ENCODE measurements at places on chromosomes 13 and 19.

DNA sequence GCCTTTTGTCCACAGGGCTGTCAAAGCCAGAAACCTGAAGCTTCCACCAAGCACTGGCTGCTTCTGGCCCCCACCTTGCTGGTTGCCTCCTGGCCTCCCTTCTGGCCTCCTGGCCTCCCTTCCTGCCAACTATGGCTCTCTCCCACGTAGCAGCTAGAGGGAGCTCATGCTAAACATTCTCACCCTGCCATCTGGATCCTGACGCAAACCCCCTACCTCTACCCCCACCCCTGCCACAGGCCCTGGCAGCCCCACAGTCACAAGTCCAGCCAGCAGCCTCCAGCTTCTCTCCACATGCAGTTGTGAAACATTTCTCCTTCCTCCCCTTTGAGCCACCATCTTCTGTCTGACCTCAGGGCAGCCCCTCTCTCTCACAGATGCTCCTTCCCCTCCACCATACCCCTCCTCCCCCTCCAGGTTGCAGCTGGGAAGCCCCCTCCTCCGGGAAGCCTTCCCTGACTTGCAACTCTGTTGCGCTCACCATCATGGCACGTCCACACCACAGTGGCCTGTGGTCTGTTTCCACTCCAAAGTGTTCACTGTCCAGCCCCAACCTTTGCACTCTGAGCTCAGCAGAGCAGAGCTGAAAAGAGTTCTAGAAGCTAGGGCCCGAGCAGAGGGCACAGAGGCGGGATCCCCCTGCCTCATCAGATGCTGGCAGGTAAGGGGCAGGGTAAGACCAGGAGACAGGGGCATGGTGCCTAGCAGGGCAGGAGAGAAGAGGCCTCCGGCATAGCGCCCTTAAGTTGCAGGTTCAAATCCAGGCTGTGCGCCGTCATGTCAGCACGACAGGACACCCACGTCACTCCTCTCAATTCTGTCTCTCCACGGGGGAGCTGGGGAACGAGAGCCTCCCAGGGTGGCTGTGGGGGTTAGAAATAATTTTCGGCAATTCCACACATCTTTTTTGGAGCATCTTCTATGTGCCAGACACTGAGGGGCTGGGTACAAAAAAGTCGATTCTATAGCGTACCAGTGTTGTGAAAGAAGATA is 7.3 kb downstream of the ADGRL1 start:
- no peak for DNase-seq

- DNase-seq: no peak
Measured at GRCh38 chr13:114029866-114030625, 56.2 kb upstream of the C13orf46 start.

GRCh38 chr19:13229246-13229645 is 79.0 kb downstream of the IER2 start:
- DNase-seq: no peak

DNA sequence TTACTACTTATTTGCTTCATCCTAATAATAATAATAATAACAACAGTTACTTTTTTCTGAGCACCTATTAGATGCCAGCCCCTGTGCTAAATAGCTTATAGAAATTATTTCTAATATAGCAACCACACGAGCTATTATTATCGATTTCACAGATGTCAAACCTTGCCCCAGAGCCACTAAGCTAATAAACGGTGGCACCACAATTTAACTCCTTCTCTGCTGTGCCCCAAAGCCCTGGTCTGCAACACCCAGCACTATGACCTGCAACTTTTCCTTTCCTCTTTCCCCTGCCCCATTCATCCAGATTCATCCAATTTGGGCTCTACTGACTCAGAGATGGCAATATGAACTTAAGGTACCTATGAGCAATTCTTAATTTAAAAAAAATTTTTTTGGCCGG is 6.4 kb downstream of the RFX2 start:
- no peak for DNase-seq

- DNase-seq: peak; percentile 51
Measured at GRCh38 chr19:38683393-38684077, 36.1 kb downstream of the ACTN4 start.

GRCh38 chr19:51398096-51398704 is 7.8 kb upstream of the C19orf84 start:
- DNase-seq: peak; percentile 20

DNA sequence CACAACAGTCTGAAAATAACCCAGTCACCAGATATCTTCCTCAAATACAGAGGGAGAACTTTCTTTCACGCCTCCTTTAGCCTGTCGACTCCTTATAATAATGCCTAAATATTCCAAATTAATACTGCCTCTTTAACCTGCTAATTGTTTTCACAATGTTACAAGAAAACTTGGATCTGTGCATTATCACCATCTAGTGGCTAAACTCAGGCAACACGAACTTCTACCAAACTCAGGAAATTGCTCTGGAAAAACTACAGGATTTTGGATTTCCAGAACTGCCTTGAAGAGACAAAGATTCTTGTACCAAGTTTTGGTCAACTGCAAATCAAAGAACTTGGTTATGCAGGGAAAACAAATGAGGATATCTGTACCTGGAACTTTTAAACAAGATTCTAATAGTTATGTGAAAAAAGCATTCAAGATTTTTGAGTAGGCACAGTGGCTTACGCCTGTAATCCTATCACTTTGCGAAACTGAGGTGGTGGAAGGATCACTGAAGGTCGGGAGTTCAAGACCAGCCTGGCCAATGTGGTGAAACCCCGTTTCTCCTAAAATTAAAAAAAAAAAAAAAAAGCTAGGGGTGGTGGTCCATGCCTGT is 10.8 kb downstream of the CLN5 start:
- no peak for DNase-seq

- no peak for DNase-seq
Measured at GRCh38 chr13:110492679-110493593, 68.6 kb downstream of the RAB20 start.

DNA sequence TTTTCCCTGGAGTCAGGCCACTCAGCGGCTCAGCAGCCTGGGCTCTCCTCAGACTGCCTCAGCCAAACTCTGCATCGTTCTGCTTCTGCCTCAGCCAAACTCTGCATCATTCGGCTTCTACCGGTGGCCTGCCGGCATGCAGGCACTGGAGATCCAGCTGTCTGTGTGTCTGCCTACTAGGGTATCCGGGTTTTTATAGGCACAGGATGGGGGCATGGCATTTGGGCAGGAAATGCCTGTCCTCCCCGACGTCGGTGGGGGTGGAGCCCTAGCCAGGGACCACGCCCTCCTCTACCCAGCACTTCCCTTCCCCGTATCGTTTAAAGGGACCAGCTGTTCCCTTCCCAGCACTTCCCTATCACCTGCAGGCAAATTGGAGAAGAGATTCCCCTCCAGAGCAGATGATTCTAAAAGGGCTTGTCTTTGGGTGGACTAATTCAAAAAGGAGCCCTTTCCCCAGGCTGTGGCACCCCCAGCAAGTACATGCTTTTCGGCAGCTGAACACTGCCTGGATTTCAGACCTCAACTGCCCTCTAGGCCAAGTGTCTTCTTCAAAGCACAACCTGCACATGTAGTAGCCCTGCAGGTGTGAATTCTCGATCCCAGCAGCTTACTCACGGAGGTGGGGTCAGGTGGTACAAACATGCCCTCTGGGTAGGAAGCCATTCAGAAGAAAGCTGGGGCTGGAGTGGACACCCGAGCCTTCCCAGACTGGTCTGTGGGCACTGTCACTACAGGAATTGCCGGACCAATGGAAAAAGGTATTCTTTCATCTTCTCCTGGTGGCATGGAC is 25.4 kb upstream of the GPR12 start:
- DNase-seq: no peak

- DNase-seq: no peak
Measured at GRCh38 chr13:26465514-26465913, 92.0 kb upstream of the WASF3 start.

- DNase-seq: no peak
Measured at GRCh38 chr19:8899356-8899755, 67.2 kb downstream of the MBD3L1 start.

DNA sequence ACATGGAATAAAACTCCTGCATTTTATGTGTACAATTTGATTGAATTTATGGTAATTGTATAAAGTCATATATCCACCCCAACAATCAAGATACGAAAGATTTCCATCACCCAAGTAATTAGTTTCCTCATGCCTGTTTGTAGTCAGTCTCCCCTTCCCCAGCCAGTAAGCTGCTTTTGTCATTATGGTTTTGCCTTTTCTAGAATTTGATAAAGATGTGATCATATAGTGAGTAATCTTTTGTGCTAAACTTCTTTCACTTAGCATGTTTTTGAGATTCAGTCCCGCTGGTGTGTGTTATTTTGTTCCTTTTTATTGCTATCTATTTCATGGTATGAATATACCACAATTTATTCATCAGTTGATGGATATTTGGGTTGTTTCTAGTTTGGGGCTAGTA is 16.0 kb downstream of the ITM2B start:
- no peak for DNase-seq

GRCh38 chr19:18029617-18030338 is 21.8 kb downstream of the ARRDC2 start:
- DNase-seq: no peak

DNA sequence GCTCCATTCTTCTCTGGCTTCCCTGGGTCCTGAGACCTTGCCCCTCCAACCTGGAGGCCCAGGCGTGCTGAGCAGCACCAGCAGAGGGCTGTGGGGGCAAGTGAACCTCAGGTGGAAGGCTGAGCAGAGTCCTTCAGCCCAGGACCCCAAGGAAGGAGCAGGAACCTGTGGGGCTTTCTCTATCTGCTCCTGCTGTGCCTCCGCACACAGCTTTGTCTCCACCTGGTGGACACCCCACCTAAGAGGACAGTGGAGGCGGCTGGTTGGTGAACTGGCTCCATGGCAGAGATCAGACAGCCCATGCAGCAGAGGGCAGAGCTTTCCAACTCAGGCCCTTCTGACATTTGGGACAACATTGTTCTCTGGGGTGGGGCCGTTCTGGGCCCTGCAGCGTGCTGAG is 19.7 kb downstream of the ZFR2 start:
- DNase-seq: peak; percentile 82

- DNase-seq: no peak
Measured at GRCh38 chr19:16626796-16627192, 1.2 kb downstream of the MED26 start.

- DNase-seq: no peak
Measured at GRCh38 chr13:107130566-107130965, 562.6 kb upstream of the ARGLU1 start.

DNA sequence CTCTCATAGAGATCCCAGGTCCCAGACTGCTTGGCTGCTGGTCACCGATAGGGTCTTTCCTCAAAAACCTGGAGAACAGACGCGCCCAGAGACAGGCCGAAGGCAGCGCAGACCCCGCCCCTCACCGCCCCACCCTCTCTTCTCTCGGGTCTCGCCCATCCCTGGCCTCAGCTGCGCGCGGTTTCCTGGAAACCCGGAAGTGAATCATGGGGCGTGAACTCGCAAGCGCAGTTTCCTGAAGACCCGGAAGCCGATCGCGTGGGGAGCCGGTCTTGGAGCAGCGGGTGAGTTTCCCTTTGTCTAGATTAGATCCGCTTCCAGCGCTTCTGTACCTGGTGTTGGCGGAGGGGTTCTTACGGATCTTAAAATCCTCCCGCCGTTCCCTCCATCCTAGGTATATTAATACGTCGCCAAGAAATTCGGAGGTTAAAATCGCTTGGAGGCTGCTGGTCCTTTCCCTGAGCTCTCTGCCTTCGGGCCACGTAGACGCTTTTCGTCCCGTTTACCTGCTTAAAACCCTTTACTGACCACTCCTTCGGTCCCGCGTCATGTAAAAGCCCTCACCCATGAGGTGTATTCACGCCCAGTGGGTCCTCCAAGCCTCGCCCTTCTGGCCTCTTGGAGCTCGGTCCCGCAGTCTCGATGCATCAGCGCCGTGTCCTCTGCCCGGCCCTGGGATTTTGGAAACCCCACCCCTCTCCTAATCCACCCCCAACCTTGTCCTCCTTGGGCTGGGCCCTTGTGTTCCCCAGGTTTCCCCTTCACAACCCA is at the start of gene ZNF578:
ZNF578 (plus strand) TSS at position 230 of the 771 bp plus-strand sequence. CDS start 48,293 bp downstream, outside the sequence.
- peak; percentile 98 for DNase-seq

GRCh38 chr19:32928806-32929205 is 43.0 kb downstream of the CEP89 start:
- no peak for DNase-seq

GRCh38 chr13:34751492-34751891 is 190.6 kb upstream of the NBEA start:
- no peak for DNase-seq

DNA sequence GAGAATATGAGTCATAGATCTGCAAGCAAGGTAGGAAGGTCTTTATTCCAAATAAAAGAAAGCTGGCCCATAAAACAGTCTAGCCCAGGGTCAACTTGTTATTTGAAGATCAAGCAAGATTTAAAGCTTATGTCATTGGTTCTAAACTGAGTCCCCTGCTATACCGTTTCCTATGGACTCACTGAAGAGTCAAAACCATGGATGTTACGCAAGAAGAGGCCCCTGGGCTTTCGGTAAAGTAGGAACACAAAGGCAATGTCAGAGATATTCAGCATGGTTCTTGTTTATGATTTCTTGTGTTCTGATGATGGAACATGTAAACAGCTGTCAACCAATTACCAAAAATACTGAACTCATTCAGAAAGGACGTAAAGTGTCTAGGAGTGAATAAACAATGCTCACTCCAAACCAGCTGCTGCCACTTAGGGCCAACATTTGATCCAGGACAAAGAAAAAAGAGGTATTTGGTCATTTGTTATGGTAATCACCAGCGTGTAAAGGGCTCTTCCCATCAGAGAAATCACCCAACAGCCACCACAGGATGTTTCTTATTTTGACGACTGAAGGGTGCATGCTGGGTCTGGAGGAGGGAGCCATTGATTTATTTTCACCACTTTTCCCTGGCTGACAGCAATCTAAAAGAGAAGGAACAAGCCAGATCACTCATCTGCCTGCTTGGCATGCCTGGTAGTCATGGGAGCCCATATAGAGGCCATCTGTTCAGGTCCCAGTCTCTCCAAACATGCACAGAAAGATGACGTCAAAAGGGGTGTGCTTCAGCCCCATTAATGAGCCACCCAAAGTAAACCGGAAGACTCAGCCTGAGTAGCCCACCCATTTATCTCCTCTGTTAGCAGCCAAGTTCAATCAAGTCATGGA is 68.3 kb downstream of the FGF14 start:
- DNase-seq: no peak

- no peak for DNase-seq
Measured at GRCh38 chr13:38382946-38383345, 33.3 kb downstream of the UFM1 start.

DNA sequence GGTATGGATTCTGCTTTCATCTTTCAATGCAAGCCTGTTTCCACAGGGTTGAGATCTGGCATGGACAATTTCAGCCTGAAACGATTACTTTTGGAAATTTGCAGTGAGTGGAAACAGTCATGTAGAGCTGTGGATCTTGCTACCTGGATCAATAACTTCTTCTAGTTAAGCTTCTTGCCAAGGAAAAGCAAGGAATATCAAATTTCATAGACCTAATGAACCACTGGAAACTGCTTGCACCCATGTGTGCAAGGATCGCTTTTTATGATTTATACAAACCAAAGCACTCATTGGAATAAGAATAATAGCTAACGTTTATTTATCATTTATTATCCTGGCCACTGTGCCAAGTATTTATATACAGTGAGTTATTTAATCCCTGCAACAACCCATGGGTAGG is 392.8 kb downstream of the KCNRG start:
- no peak for DNase-seq

GRCh38 chr19:38213911-38214625 is 10.0 kb downstream of the DPF1 start:
- DNase-seq: no peak

GRCh38 chr13:79070343-79070974 is 335.6 kb downstream of the RBM26 start:
- no peak for DNase-seq

- DNase-seq: peak; percentile 4
Measured at GRCh38 chr19:35249848-35250711, 1.3 kb downstream of the LSR start.

GRCh38 chr13:21949818-21950429 is 279.1 kb downstream of the FGF9 start:
- DNase-seq: no peak
